Endodermal cell (in vitro differentiated cells): ENCODE measurements at places on chromosomes 2 and 18.

GRCh38 chr2:217199255-217199630 lies 339.4 kb upstream of the TNP1 start:
- no peak for DNase-seq

- DNase-seq, result no peak
Observed at GRCh38 chr2:128092656-128093055, 1.7 kb downstream of the UGGT1 start.

DNA sequence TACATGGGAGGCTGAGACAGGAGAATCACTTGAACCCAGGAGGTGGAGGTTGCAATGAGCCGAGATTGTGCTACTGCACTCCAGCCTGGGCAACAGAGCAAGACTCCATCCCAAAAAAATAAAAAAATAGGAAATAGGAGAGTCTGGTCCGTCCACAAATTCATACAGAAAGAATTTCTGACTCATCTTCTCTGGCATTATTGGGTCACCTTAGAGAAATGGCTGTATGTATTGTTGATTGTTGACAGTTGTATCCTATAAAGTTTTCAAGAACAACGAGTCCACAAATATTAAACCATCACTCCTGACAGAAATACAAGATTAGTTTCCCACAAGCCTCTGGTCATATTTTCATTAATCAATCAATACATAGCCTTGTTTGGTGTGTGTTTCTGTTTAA lies 20.4 kb downstream of the RBM43 start:
- no peak for DNase-seq

- no peak for DNase-seq
Observed at GRCh38 chr2:31384351-31384750, 30.2 kb downstream of the XDH start.
